PC-3 (cell line): ENCODE measurements at places on chromosomes 5 and 9.

DNA sequence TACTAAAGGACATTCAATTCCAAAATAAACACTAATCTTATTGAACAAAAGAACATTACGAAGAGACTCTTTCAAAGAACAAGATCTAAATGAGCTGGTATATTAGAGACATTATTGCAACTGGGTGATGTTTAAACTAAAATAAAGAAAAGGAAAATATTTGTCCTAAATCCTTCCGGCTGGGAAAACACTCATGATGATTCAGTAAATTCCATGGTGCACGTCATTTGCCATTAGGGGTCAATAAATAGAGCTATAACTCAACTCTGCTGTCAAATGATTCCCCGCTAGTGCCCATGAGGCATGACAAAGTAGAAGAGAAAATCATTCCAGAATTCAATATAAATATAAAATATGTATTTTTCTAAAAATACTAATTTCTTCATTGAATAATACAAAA is 565.5 kb upstream of the TUSC1 start:
- DNase-seq: peak; percentile 81

- peak; percentile 52 for DNase-seq
Observed at GRCh38 chr5:85663708-85664031, 954.1 kb upstream of the COX7C start.

GRCh38 chr5:84696651-84697050 is 312.0 kb upstream of the EDIL3 start:
- DNase-seq: peak; percentile 94

- DNase-seq: peak; percentile 49
Observed at GRCh38 chr5:125142458-125142857, 396.0 kb upstream of the ZNF608 start.

DNA sequence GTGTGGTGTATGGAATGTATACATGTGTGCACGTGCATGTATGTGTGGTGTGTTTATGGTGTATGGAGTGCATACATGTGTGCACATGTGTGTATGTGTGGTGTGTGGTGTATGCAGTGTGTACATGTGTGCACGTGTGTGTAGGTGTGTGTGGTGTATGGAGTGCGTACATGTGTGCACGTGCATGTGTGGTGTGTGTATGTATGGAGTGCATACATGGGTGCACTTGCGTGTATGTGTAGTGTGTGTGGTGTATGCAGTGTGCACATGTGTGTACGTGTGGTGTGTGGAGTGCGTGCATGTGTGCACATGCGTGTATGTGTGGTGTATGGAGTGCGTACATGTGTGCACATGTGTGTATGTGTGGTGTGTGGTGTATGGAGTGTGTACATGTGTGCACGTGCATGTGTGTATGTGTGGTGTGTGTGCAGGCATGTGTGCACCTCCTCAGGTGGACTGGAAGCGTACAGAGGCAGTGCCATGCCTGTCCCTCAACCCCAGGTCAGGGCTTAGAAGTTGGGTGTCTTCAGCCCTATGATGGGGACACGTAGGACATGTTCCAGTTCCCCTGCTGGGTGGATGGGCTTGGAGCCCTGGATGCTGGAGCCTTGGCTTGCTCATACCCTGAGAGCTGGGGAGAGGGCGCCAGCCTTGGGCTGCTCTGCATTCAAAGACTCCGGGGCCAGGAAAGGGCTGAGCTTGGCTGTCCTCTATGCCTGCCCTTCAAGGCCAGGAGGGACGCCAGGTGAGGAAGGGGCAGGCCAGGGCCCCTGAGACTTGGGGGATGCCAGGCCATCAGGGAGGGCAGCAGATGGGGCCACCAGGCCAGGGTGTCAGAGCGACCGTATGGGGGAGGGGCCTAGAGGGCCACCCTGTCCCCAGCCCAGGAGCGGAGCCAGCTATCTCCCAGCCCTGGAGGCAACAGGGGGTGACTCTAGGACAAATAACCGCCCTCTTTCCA is 12.2 kb downstream of the MYMK start:
- no peak for DNase-seq

DNA sequence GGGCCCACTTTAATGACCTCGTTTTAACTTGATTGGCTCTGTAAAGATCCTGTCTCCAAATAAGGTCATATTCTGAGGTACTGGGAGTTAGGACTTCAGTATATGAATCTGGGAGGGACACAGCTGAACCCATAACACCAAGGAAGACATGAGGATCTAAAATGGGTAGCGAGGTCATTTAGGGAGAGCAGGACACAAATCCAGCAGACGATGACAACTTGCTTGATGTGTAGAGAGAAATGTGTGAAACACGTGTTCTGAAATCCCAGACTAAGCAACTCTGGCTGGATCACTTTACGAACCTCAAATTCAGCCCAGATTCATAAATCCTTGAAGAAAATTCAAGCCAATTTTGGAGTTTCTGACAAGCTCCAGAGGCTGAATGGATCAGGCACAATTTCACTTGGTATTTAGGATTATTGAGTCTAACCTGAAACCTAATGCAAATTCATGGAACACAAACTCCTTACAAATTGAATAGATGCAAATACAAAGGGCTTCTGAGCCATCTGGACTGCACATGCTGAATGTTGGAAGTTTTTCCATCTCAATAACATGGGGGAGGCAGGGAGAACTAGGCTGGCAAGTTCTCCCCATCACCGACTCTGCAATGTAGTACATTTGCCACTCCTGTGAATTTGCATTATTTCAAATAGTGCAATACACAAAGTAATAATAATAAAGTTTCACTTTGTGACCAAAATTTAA is 74.0 kb upstream of the SLC30A5 start:
- DNase-seq: no peak

- DNase-seq: no peak
Observed at GRCh38 chr5:765948-766631, 18.4 kb downstream of the ZDHHC11B start.

- DNase-seq: no peak
Observed at GRCh38 chr5:36230151-36230790, 11.5 kb downstream of the NADK2 start.

GRCh38 chr9:37675661-37676060 is 24.9 kb downstream of the FRMPD1 start:
- DNase-seq: no peak

DNA sequence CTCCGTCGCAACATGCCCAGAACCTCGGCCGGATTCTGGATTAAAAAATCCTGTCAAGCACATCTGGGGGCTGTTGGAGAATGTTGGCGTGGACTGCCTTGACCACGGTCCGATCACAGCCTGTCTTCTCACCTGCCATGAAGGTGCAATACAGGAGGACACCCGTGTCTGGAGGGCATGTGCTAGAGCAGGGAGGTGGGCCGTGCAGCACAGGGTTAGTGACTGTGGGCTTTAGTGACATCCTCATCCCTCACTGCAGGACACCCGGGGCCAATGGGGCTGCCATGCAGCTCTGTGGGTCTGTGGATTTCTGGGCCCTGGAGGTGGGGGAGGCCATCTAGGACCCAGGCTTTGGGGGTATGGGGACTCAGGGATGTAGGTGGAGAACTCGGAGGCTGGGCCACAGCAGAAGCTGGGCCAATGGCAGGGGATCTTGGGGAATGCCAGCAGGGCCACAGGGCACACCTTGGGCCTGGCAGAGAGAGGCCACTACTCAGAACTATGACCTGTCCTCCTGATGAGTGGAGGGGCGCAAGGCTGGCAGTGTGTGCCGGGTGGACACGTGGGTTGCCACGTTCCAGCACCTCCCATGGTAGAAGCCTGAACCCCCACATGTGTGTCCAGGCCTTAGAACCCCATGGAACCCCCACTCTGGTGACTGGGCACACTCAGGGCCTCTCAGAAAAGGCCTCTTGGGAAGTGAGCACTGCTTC is 23.3 kb downstream of the ZDHHC11B start:
- DNase-seq: no peak

DNA sequence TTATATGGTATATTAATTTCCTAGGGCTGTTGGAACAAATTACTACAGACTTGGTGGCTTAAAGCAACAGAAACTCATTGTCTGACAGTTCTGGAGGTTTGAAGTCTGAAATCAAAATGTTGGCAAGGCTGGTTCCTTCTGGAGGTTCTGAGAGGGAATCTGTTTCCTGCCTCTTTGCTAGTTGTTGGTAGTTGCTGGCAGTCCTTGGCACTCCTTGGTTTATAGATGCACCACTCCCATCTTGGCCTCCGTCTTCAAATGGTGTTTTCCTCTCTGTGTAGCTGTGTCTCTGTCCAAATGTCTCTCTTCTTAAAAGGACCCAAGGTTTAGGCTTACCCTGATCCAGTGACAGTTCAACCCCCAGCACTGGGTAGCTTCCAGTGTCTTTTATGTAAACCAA is 17.5 kb downstream of the MELK start:
- DNase-seq: no peak

- no peak for DNase-seq
Observed at GRCh38 chr9:135245482-135246247, 158.2 kb downstream of the OLFM1 start.

DNA sequence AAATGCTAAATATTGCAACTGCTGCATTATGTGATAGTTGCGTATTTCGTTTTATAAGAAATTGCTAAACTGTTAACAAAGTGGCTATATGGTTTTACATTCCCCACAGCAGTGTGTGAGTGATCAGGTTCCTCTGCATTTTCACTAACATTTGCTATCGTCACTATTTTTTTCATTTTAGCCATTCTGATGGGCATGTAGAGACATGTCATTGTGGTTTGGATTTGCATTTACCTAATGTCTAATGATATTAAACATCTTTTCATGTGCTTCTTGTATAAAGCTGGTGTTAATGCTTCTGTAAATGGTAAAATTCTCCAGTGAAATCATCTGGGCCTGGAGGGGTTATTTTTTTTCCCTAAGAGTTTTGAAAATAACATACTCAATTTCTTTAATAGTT is 61.6 kb downstream of the ERCC6L2 start:
- no peak for DNase-seq

DNA sequence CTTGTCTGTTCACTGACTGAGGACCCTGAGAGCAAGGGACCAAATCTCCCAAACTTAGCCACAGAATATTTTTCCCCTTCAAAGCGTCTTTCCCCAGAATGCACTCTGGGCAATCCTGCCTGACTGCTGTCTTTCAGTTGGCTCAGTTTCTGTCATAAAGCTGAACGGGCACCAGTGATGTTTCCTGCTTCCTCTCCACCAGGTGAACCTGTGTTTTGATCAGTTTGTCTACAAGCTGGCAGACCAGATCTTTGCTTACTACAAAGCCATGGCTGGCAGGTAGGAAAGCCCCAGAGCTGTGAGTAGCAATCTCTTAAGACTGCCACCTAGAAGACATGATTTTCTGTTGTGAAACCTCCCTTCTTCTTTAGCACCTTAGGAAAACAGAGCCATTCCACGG is 61.8 kb downstream of the CYFIP2 start:
- peak; percentile 8 for DNase-seq

DNA sequence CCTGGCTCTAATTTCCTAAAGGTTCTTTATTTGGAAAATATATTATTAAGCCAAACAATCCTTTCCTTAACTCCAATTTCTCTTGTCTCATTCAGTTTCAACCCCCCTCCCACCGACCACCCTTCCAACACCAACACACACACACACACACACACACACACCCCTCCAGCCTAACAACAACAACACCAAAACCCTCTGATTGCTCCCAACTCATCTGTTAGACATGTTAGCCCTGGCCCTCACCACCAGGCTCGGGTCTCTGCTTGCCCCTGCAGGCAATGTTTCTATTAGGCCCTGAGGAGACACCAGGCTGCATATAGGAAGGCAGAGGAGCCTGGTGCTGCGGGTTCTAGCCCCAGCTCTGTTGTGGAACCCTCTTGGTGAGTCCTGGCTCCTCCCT is 18.4 kb upstream of the TRAF1 start:
- DNase-seq: no peak

DNA sequence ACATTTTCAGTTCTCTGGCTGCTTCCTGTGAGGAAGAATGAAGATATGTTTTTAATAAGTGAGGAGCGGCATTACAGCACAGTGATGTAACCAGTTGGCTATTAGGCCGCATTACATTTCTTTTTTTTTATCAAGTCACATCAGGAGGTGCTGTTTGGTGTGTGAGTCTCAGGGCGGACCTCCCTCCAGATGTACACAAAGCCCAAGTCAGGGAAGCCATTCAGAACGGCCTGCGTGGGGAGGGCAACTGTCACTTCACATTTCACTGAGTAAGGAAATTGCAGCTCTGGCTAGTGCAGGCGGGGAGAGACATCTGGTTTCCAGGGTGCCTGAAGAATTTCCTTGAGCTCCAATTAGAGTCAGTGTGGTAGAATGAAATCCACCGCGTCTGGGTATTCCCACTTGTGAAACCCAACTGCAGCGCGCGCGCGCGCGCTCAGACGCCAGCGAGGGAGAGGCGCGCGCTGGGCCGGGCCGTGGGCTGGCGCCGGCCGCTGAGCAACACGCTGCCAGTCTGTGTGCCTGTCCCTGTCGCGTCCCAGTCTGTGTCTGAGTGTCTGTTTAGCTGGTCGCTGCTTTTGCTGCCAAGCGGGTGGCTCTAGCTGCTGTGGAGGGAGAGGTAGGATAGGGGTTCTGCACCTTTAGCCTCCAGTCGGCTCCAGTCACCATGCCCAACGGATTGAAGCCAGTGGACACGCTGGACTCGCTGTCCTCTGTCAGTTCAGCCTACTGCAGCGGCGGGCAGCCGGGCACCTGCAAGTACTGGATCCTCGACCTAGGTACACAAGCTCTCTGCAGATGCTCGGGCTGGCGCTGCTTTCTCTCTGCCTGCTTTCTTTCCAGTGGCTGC is 140.8 kb upstream of the OTULINL start:
- DNase-seq: no peak

GRCh38 chr5:31066655-31067328 is 126.7 kb upstream of the CDH6 start:
- DNase-seq: no peak

DNA sequence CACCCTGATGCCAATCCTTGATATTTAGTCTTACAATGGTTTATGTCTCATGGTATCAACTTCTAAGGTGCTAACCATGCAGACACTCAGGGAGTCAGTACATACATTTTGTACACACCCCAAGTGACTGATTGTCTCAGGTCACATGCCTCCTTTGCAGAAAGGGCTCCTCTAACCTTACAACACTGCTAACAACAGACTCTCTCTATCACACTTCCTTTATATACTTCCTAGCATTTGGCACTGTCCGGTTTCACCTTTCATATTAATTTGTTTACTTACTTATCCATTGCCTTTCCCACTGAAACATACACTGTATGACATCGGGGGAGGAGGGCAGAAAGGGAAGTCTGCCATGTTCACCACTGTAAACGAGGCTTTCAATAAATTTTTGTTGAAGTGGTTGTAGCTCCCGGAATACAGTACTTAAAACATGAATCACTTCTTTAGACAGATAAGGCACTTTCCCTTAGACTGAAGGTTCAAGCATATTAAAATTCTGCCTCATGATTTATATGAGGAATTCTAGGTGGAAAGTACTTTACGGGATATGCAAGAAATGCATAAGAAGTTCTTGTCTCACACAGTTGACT is 20.6 kb downstream of the EMB start:
- DNase-seq: peak; percentile 35

GRCh38 chr5:96868603-96869371 is 7.5 kb upstream of the ERAP2 start:
- peak; percentile 76 for DNase-seq
